ENCODE measurements at places on chromosomes 3 and 15.

GRCh38 chr3:195425849-195426248 lies 17.0 kb downstream of the ACAP2 start:
- DNase-seq = no peak

GRCh38 chr3:27319847-27320526 lies 49.2 kb downstream of the NEK10 start:
- no peak for DNase-seq

GRCh38 chr15:53759411-53759931 lies at the start of gene WDR72:
WDR72 (minus strand) TSS chr15:53759663; CDS start chr15:53733149, 26,514 bp downstream.
- DNase-seq = peak; percentile 59

- no peak for DNase-seq
Observed at GRCh38 chr3:133758568-133758928, 12.4 kb downstream of the TF start.

DNA sequence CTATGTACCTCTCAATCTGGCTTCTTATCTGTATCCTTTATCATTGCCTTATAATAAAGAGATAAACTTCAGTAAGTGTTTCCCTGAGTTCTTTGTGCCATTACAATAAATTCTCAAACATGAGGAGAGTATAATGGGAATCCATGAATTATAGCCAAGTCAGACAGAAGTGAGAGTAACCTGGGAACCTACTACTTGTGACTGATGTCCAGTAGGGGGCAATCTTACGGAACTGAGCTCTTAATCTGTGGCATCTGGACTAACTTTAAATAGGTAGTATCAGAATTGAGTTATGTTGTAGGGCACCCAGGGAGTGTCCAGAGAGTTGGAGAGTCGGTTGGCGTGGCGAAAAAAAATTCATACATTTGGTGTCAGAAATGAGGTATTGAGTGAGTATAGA lies 542.6 kb downstream of the ZBBX start:
- DNase-seq = no peak

DNA sequence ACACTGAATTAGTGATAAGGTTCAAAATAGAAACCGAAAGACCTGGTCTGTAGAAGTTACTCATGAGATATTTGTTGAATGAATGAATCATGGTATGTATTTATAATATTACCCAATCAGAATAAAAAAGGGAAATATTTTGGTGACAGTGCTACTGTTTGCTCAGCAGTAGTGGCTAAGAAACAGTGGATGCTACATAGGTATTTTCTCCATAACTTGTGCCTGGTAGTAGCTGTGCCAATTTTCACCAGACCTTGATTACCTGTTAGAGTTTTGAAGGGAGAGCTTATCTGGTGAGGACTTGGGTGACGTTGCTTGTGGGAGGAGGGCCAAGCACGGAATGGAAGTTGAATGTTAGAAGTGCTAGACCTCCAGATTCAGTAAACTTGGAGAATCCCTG lies 14.3 kb downstream of the LIMD1 start:
- no peak for DNase-seq

- DNase-seq = no peak
Observed at GRCh38 chr3:152299249-152299976, 30.7 kb downstream of the MBNL1 start.

- DNase-seq = no peak
Observed at GRCh38 chr3:73500321-73500720, 124.4 kb downstream of the PDZRN3 start.

- no peak for DNase-seq
Observed at GRCh38 chr15:79394231-79394630, 37.9 kb upstream of the MINAR1 start.

DNA sequence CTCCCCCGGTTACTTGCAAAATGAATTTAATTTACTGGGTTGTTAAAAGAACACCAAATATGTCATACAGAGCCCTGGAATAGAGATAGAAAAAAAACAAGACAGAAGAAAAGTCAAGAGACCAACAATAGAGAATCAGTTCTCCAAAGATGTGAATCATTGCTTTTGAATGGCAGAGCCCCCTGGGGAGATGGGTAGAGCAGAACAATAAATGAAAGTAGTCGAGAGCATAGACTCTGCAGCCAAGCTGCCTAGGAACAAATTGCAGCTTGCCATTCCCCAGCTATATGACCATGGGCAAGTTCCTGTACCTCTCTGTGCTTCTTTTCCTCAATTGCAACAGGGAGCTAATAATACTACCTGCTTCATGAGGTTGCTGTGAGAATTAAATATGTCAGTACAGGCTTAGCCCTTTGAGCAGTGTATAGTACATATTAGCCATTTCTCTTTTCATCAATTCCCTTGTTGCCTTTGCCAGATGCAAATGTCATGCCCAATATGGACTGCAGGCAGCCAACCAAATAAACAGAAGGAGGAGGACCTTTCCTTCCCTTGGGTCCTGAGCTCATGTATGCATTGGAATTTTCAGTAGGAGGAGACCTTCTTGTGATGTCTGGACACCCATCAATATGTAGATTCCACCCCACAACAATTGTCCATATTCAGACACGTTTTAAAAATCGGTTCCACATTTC lies 25.0 kb upstream of the BFSP2 start:
- no peak for DNase-seq

GRCh38 chr3:32422943-32423342 lies 31.3 kb downstream of the CMTM7 start:
- peak; percentile 24 for DNase-seq

DNA sequence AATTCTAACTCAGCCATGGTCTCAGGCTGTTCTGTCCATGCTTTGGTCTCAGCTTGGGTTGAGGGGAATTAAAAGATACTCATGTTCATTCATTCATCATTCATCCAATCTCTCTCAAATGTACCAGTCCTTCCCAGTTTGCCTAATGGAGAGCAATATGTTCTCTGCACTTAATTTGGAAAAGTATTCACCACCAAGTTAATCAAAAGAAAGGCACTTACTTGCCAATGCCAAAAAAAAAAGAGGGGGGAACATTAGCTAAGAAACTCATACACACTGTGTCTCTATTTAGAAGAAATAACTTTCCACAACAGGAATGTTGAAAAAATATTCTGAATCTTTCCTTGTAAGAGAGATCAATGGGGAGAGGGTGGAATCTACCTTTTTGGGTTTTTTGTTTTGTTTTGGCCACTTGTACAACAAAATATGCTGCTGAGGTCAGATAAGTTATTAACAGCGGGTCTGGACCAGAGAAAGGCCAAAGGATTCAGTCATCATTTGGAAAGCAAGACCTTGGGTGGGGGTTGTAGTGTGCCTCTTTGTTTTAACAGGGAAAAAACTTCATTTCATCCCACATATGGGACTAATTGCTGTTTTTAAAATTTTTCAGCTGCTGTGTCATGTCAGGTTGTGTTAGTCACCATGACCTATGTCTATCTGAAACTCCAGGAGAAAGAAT lies 152.3 kb downstream of the FBN1 start:
- no peak for DNase-seq

DNA sequence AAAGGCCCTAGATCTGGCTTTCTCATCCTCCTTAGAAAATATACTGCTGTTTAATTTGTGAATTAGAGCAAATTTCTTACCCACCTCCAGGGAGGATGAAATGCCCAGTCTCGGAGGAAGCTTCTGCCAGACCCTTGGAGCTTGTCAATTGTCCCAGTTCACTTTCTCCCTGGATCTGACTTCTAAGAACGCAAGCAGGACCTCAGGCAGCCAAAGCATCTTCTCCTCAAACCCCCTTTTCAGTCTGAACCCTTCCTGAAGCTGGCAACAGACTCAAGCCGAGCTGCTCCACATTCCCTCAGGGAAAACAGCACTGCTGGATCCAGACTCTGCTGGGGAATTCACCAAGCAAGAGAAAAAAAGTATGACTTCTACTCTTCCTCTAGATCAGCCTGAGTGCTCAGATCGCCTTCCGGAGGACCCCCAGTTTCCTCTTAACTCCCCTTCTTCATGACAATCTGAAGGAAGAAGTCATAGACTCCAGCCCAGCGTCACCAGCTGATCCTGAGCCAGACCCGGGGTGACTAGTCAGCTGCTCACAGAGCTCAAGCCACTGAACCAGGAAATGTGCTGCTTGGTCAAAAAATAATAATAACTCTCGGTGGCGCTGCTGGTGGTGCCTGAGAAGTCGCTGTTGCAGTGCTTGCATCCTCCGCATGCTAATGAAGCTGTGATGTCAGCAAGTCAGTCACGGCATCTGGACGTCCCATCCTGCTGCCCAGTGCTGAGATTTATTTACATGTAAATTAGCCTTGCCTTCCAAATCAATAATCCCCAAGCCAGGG lies at the start of gene PRICKLE2:
PRICKLE2 (minus strand) TSS at position 641 of the 785 bp plus-strand sequence. CDS start 26,539 bp downstream, outside the sequence.
- peak; percentile 72 for DNase-seq

GRCh38 chr15:87348746-87349145 lies 907.8 kb downstream of the NTRK3 start:
- DNase-seq = no peak

- no peak for DNase-seq
Observed at GRCh38 chr15:85030301-85030929, 48.8 kb downstream of the PDE8A start.

DNA sequence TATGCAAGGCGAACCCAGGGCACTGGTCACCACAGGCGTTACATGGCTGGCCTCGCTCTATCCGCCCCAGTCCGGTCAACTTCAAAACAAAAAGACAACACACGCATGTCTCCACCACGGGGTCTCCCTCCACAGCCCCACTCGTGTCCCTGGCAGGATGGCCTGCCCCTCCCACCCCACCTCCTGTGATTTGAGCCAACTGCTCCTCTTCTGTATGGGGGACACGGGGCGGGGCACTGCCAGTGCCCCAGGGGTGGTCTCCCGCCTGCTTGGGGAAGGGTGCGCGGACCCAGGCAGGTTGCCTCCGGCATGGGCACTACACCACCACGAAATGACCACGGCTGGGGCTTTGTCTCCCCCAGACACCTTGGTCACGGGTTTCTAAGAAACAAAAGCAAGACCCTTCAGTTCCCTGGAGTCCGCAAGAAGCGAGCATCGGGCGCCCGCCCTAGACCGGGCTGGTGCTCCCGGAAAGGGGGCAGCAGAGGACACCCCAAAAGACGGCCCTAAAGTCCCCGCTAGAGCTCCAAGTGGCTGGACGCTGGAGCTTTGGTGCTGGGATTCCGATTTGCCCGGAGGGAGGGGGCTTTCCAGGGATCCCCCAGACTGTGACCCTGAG lies 219.3 kb upstream of the PRICKLE2 start:
- peak; percentile 58 for DNase-seq

All from retina (tissue), 1 donor.